Effector memory CD4-positive, alpha-beta T cell (primary cell): ENCODE measurements at places on chromosomes 1 and 21.

DNA sequence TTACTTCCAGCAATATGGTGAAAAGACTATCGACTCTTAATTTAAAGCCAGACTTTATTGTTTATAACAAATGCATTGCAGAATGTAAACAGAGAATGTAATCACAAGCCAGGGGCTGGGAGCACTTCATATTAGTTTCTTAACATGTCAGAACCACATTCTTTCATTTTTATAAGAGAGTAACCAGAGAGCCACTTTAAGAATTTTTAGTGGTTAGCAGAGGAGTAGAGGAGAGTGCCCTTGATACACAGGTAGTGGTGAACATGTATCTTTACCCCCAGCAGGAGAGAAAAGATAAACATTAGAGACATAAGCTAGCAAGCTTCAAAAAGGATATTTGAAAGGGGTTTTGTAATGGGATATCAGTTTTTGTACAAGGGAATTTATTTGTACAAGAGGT is 11.1 kb downstream of the AMY2B start:
- no peak for DNase-seq

GRCh38 chr21:42135386-42136052 is 64.4 kb downstream of the UMODL1 start:
- DNase-seq, result no peak

DNA sequence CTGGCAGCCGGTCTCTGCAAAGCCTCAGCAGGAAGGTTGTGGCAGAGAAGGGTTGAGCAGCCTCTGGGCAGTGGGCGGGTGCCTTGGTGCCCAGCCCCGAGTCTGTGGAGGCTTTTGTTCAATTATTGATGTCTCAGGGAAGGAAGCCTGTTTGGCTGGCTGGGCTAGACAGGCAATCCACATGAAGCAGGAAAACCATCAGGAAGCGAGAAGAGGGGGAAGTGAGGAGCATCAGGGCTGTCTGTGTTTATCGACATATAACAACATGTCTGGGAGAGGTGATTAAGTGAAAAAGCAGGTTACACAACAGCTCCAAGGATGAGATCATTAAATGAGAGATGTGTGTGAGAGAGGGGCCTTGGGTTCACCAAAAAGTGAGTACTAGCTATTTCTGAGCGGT is 105.4 kb downstream of the UBE2U start:
- DNase-seq, result no peak

- no peak for DNase-seq
Observed at GRCh38 chr1:111837393-111837792, 81.7 kb downstream of the DDX20 start.

- no peak for DNase-seq
Observed at GRCh38 chr1:229110986-229111385, 159.9 kb upstream of the RAB4A start.

GRCh38 chr1:177311586-177311985 is 140.8 kb downstream of the BRINP2 start:
- no peak for DNase-seq

- DNase-seq, result no peak
Observed at GRCh38 chr1:5466487-5466886, 525.7 kb downstream of the NPHP4 start.
